Skin of body (tissue), 3 donors: ENCODE measurements at places on chromosomes 6 and 20. TPM values are rescaled to one million over a fixed set of nuclear protein-coding genes. Genes with fewer than 3 reads are reported as not detected.

Gene REM1
- 2.2 TPM for total RNA-seq

Gene TSPO2
- total RNA-seq, result 0.79 TPM

Gene GPSM3
- total RNA-seq, result 4.1 TPM

Gene PRRC2A
- total RNA-seq, result 49.6 TPM

Gene IL22RA2
- 2.2 TPM for total RNA-seq

Gene SLC22A16
- 2.0 TPM for total RNA-seq

Gene GABRR1
- total RNA-seq, result 0.20 TPM

Gene OR2J3
- total RNA-seq, result not detected

Gene CCN6
- total RNA-seq, result 0.39 TPM

Gene HRH3
- total RNA-seq, result 0.10 TPM

Gene PNPLA1
- 4.2 TPM for total RNA-seq

Gene WFDC12
- 1.1 TPM for total RNA-seq

Gene VWA7
- total RNA-seq, result 0.99 TPM

Gene ADGRF4
- 7.6 TPM for total RNA-seq

Gene LAMA4
- total RNA-seq, result 249 TPM

Gene CUTA
- total RNA-seq, result 54.4 TPM

Gene C6orf141
- 7.5 TPM for total RNA-seq

Gene TRAPPC3L
- 0.49 TPM for total RNA-seq

Gene OR5V1
- total RNA-seq, result not detected

Gene UBD
- not detected for total RNA-seq

Gene KIF3B
- 15.1 TPM for total RNA-seq

Gene CD83
- 22.1 TPM for total RNA-seq

Gene ARMH2
- not detected for total RNA-seq

Gene TREM1
- 1.6 TPM for total RNA-seq

Gene PMEPA1
- 11.7 TPM for total RNA-seq

Gene FOXQ1
- 2.2 TPM for total RNA-seq

Gene TMC2
- 0.10 TPM for total RNA-seq

Gene SMIM26
- 79.3 TPM for total RNA-seq

Gene SEMG1
- total RNA-seq, result not detected

Gene KIAA0408
- 25.9 TPM for total RNA-seq

Gene NDRG3
- 15.4 TPM for total RNA-seq

Gene MAP7
- total RNA-seq, result 12.6 TPM

Gene DDX43
- 0.30 TPM for total RNA-seq
